ENCODE measurements at places on chromosomes 1 and 21.

DNA sequence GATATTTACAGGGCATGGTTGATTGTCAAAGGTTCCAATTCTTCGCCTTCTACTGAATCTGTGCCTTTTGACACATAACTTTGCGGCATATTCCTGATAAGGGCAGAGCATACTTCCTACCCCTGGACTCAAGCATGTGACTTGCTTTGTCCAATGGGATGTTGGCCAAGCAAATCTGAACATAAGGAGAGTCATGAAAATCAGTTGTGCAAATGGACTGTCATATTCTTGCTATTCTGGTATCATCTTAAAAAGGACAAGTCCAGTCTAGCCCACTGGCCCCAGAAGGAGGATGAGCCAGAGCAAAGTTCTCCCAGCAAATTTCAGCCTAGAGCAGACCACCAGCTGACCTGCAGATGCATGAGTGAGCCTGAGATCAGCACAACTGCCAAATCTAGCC, 41.0 kb upstream of the MUTYH start:
- no peak for DNase-seq

DNA sequence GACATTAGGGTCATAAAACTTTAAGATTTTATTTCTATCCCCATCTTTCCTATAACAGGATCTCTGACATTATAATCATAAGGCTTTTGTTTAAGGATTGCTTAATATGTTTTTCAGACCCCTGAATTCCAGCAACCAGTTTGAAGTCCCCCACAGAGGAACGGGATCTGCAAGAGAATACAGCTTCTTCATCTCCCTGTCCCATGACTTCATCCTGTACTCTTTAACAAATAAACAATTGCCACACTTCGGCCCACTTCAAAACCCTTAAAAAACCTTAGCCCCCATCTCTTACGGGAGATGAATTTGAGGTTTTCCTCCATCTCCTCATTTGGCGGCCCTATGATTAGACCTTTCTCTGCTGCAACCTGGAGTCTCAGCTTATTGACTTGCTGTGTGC, 35.8 kb downstream of the TESK2 start:
- DNase-seq = no peak

DNA sequence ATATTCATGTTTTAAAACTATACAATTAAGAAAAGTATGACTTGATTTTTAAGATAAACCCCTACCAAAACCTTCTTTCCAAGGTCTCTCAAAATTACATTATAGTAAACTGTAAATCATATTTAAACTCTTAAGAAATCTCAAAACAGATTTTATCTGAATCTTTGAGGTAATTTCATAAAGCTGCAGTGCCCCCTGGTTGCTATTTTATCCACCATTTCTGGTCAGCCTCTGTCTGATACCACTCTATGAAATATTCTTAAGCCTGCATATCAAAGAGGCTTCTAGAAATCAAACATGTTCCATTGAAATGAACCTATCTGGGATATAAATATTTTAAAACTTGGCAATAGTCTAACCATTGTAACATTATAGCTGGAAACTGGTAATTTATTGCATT, 317.3 kb downstream of the COL11A1 start:
- DNase-seq = no peak

DNA sequence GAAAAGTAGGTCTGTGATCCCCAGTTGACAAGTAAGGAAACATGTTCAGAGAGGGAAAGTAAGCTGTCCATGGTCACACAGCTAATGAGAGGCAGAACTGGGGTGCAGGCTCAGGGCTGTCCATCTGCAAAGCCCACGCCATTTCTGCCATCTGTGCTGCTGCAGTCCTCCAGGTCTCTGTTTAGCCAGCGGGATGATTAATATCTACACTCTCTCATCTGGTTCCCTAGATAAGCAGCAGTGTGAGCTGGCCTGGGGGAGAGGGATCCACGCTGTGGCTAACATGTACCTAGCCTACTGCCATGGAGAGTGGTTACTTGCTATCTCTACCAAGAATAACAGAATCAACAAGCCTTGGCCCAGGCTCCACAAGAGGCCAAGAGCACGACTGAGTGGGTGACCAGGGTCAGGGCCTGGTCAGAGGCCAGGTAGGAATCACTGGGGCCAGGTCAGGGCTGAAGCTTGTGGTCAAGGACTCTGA, 75.2 kb downstream of the TRABD2B start:
- no peak for DNase-seq

- DNase-seq = no peak
Measured at GRCh38 chr1:7491109-7491817, 279.8 kb upstream of the VAMP3 start.

DNA sequence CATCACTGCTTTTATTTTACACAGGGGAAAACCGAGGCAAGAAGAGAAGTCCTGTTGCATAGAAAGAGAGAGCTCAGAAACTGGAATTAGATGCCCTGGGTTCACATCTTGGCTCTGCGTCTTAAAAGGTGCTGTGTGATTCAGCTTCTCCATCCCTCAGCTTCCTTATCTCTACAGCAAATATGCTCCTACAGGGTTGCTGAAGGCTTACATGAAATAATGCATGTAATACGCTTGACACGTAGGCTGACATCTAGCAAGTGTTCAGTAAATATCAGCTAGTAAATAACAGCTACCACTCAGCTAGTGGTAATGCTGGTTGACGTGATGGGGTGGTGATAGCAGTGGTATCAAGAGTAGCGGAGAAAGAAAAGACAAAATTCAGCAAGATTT, 77.1 kb upstream of the CD55 start:
- no peak for DNase-seq

- no peak for DNase-seq
Measured at GRCh38 chr1:104248385-104248784, 498.7 kb downstream of the AMY1C start.

DNA sequence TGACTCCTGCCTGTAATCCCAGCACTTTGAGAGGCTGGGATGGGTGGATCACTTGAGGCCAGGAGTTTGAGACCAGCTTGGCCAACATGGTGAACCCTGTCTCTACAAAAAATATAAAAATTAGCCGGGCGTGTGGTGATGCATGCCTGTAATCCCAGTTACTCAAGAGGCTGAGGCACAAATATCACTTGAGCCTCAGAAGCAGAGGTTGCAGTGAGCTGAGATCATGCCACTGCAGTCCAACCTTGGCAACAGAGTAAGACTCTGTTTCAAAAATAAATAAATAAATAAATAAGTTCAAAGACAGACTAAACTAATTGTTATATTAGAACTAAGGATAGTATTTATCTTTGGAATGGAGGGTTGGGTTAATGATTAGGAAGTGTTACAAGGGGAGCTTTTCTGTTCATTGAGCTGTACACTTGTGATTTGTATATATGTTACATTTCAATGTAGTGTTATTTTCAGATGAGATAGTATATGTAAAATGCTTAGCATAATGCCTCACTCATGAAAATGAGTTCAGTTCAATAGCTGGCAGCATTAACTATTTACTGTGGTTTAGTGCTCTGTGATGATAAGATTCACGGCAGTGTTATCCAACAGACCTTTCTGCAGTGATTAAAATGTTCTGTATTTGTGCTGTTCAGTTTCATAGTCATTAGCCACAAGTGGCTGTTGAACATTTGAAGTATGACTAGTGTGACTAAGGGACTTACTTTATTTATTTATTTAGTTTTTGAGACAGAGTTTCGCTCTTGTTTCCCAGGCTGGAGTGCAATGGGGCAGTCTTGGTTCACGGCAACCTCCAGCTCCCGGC, 47.7 kb downstream of the OSBPL9 start:
- DNase-seq = no peak

DNA sequence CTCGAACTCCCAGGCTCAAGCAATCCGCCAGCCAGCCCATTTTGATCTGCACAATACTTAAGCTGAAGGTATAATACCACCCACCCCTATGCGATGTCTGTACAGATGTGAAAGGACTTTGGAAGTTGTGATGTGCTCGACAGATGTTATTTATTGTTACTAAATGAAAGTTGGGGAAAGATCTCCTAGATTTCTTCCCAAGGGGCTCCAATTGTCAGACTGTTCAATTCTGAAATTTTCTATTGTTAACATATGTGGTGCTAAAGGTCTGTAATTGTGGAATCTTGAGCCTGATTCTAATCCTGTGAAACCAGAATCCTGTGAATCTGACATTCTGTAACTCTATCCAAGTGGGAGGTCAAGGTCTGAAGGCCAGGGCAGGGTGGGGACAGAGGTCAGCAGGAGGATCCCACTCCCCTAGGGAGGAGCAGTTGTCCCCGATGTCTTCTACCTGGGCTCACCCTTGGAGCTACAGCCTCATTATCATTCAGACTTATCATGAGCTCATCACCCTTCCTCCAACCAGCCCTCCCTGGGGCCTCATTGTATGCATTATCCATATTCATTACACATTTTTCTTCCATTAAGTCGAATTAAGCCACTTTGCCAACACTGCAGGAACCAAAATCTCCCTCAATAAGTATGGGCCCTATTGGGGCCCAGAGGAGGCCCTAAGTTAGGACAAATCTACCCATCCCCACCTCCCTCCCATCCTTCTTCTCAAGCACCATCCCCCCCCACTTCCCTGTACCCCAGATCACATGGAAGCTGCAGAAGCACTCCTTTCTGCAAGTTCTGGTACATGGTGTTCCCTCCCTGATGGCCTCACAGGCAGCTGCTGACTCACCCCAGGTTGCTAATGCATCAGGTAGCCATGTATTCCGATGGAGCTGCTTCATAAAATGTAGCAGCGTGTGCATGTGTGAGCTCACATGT, 32.3 kb downstream of the SHISAL2A start:
- no peak for DNase-seq

DNA sequence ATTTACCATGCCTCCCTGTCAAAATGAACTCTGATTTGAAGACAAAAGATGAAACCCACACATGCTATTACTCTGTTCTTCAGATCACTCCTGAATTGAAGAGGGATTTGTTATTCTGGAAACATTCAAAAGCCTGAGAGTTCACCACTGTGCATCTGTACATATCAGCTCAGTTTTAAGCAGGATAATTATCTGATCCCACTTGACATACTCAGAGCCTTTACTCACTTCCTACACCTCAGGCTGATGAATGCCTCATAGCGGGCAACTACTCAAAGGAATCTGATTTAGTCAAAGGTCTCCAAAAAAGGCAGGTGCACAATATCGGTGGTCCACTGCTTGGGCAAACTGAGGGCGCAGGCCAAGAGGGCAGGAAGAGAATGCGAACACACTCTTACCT, 47.5 kb upstream of the LPAR3 start:
- no peak for DNase-seq

DNA sequence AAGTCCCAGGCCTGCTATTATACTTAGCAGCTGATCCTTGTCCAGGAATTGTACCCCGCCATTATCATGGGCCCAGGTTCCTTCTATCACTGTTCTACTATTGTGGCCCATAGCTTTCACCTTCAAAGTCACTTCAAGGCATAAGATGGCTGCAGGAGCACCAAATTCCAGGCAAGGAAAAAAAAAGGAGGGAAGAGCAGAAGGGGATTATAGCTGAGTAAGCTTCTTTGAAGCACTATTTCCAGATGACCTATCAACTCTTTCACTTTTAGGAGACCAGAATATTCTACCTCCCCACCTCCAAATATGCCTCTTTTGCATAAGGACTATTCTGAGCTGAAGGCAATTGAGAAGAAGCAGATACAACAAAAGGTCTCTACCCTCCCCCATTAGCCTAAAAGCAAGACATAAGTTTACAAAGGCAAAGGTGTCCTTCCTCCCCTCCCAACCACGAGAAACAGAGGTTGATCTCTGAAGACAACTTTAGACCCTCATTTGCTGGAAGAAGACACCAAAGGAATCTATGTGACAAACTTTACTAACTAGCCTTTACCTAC, 41.8 kb downstream of the PTAFR start:
- no peak for DNase-seq
